ENCODE measurements at places on chromosomes 5 and 9.

GRCh38 chr9:116491659-116492058 lies 195.4 kb upstream of the TRIM32 start:
- no peak overlapping the region for H3K27ac ChIP-seq
- H3K27me3 ChIP-seq = no peaks in the 10 kb centered on the region
- no peak overlapping the region for H3K4me3 ChIP-seq

DNA sequence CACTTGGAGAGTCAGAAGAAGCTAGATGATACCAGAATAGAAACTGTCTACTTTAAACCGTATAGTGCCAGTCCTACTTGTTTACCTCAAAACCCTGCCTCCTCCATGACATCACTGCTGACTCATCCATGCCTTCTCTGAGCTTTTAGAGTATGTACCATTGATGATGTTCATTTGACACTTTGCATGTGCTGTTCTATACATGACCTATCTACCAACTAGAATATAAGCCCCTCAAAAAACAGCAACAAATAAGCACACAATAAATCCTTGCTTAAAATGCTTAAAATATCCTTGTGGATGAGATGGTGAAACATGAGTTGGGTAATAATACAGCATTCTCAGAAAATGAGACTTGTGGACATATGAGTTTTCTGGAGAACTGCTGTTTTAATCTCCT lies 2.6 kb downstream of the CTNNAL1 start:
- no peaks in the 10 kb centered on the region for H3K27me3 ChIP-seq
- H3K4me1 ChIP-seq = peaks cover 35% of the 10 kb centered on the region
- no peak overlapping the region for H3K27ac ChIP-seq
- H3K4me3 ChIP-seq = no peak overlapping the region

- no peak overlapping the region for H3K27ac ChIP-seq
- no peak overlapping the region for H3K4me3 ChIP-seq
- no peaks in the 10 kb centered on the region for H3K4me1 ChIP-seq
- no peak for DNase-seq
Measured at GRCh38 chr9:73154271-73154670, 2.6 kb downstream of the ANXA1 start.

GRCh38 chr5:72242796-72243475 lies 77.1 kb downstream of the MRPS27 start:
- H3K4me3 ChIP-seq = no peak overlapping the region
- no peak for DNase-seq
- H3K27me3 ChIP-seq = no peaks in the 10 kb centered on the region
- H3K4me1 ChIP-seq = no peaks in the 10 kb centered on the region

DNA sequence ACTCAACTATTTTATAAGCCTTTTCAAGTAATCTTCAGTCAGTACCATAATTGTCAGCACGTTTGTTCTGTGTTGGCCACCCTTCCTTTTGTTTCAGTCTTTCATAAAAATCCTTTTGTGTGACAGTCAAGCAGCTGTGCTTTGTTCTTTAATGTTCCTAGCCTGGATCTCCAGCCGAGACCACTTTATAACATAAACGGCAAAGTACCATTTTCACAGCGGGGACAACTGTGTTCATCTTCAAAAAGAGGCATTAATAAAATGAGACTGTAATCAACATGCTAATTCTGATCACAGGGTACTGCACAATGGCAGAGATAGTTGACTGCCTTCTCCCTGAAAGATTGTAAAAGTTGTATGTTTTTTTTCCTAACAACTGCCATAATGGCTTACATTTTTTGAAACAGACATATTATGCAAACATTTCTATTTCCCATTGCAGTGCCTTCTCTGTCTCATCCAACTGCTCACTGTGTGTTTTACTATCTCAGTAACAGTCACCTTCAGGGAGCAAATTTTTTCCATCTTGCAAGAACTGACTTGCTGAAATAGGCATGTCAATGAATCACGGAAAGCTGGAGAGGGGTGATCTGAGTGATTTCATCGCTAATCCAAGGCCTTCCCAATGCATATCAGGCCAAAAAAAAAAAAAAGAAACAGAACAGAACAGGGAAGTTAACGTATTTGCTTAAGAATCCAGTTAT lies 828.5 kb upstream of the DMAC1 start:
- no peaks in the 10 kb centered on the region for H3K27me3 ChIP-seq
- DNase-seq = no peak
- no peak overlapping the region for H3K4me3 ChIP-seq
- H3K4me1 ChIP-seq = no peaks in the 10 kb centered on the region
- no peak overlapping the region for H3K27ac ChIP-seq
- H3K36me3 ChIP-seq = no peaks in the 10 kb centered on the region

GRCh38 chr5:151721812-151722391 lies 35.2 kb upstream of the SPARC start:
- no peaks in the 10 kb centered on the region for H3K27me3 ChIP-seq

GRCh38 chr9:111147041-111147440 lies 108.8 kb upstream of the LPAR1 start:
- DNase-seq = no peak
- H3K27ac ChIP-seq = no peak overlapping the region
- H3K4me3 ChIP-seq = no peak overlapping the region
- no peaks in the 10 kb centered on the region for H3K36me3 ChIP-seq

DNA sequence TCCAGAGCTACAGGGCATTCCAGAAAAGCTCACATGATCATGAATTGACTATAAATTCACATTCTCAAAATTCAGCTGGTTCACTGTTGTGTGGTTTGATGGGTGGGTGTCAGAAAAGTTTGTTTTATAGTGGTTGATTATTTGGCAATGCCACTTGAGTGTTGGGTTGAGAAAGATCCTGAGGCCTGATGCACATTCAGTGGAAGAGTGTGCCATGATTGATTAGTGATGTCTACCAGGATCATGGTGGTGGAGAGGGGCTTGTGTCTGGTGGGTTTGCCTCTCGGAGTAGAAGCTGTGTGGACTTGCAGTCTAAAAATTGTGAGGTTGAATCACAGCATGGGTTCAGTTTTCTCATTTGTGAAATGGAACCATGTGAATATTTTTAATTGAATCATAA lies 2.0 kb downstream of the NDUFS6 start:
- H3K4me3 ChIP-seq = no peak overlapping the region
- no peak for DNase-seq
- H3K4me1 ChIP-seq = no peaks in the 10 kb centered on the region
- H3K36me3 ChIP-seq = peaks cover 4% of the 10 kb centered on the region
- no peaks in the 10 kb centered on the region for H3K27me3 ChIP-seq

Data from Caco-2 (cell line).